ENCODE measurements at places on chromosomes 1 and 21. TPM values are rescaled to one million over a fixed set of nuclear protein-coding genes. Genes with fewer than 3 reads are reported as not detected.

GRCh38 chr21:27582246-27582947 is 615.5 kb upstream of the ADAMTS5 start:
- no peaks in the 10 kb centered on the region for H3K4me1 ChIP-seq
- H3K27ac ChIP-seq = no peak overlapping the region
- no peak overlapping the region for H3K4me3 ChIP-seq
- H3K36me3 ChIP-seq = no peaks in the 10 kb centered on the region
- H3K27me3 ChIP-seq = no peaks in the 10 kb centered on the region

DNA sequence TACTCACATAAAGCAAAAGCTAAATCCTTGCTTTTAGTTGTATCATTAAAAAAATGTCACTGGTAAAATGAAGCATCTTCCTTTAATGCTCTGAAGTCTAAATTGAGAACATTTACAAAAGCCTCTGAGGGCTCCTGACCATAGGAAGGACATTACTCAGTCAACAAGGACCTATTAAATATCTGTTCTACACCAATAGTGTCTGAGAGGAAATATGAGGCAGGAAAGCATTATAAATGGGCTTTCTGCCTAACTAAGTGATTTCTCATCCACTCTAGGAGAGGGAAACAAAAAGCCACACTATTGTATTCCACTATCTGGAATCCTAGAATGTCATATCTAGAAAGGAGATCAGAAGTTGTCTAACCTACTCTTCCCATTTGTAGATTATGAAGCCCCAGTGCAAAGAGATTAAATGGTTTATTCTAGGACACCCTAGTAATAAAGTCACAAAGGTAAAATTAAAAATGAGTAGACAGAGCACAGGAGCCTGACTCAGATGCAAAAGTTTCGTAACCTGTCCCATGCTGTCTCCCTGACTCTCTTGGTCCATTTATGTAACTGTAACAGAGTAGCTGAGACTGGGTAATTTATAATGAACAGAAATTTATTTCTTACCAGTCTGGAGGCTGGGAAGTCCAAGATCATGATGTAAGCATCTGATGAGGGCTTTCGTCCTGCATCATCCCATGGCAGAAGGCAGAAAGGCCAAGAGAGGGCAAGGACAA is 17.6 kb downstream of the RGS1 start:
- no peak overlapping the region for H3K4me3 ChIP-seq
- no peaks in the 10 kb centered on the region for H3K27me3 ChIP-seq
- peak overlapping the region; percentile 67 for H3K27ac ChIP-seq

DNA sequence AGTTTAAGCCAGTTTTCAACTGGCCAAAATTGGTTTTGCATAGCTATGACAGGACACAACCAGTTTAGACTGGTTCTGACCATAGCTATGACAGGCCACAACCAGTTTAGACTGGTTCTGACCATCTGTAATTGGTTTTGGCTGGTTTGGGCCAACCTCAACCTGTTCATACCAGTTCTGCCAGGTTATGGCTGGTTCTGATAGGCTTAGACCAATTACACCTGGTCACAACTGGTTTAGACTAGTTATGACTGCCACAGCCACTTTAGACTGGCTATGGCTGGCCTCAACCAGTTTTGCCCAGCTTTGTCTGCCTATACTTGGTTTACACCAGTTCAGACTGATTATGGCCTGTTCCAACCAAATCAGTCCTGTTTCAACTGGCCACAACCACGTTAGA is 353.2 kb upstream of the CAMK1G start:
- no peak overlapping the region for H3K27ac ChIP-seq
- no peak overlapping the region for H3K4me3 ChIP-seq
- peak; percentile 31 for DNase-seq
- H3K27me3 ChIP-seq = no peaks in the 10 kb centered on the region

DNA sequence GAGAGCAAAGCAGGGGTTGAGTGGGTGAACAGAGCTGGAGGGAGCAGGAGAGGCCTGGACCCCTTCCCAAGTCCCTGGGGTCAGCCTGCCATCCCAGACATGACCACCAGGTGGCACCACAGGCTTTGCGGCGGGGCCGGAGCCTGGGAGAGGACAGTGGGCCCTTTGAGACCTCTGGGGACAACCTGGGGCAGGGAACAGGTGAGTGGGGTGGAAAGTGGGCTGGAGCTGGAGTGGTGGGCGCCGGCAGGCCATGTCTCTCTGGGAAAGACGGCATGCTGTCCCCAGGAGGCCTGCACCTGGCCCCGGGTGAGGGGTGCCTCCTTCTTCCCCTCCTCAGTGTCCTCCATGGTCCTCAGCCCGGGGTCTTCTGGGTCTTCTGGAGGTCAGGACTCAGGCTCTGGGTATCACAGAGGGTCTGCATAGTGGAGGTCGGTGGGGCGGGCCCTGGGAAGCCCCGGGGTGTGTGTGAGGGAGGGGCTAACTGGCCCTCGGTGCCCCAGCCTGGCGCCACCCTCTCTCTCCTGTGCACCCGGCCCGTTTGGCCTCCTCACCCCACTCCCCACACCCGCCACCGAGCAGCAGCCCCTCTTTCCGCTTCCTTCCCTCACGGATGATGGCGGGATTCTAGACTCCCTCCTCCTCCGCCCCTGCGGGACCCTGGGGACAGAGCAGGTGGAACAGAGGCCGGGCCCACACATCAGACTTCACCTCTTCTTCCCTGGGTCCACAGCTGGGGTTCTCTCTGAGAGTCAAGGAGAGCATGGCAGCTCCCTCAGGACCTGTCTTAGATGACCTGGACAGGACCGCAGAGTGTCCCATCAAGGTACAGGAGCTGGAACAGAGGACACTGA is 28.5 kb upstream of the PKP1 start:
- H3K4me1 ChIP-seq = peaks cover 4% of the 10 kb centered on the region
- no peak overlapping the region for H3K27ac ChIP-seq
- H3K4me3 ChIP-seq = no peak overlapping the region
- peak; percentile 86 for DNase-seq

DNA sequence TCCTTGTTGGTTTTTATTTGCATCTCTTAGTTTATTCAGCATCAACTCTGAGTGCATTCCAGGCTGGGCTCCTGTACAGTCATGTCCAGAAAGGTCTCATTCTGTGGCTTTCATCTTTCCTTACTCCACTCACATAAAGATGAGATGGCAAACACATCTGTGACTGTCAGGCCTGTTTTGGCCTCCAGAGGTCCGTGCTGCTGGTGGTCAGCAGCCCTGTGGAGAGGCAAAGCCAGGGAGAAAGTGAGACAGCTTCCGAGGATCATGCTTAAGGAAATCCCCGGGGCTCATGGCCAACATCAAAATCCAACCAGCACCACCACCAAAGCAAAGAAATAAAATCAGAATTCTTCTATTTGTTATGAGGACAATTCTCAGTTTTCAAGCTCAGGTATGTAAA is 96.1 kb upstream of the HIVEP3 start:
- H3K4me3 ChIP-seq = no peak overlapping the region
- H3K4me1 ChIP-seq = no peaks in the 10 kb centered on the region
- no peak overlapping the region for H3K27ac ChIP-seq
- H3K36me3 ChIP-seq = no peaks in the 10 kb centered on the region
- no peak for DNase-seq
- H3K27me3 ChIP-seq = no peaks in the 10 kb centered on the region

GRCh38 chr1:117895482-117896114 is 33.8 kb downstream of the GDAP2 start:
- no peaks in the 10 kb centered on the region for H3K4me1 ChIP-seq
- no peak for DNase-seq
- H3K36me3 ChIP-seq = peaks cover 41% of the 10 kb centered on the region
- H3K4me3 ChIP-seq = no peak overlapping the region
- H3K27me3 ChIP-seq = no peaks in the 10 kb centered on the region

GRCh38 chr1:20349561-20349960 is 58.9 kb downstream of the VWA5B1 start:
- no peaks in the 10 kb centered on the region for H3K27me3 ChIP-seq
- no peaks in the 10 kb centered on the region for H3K4me1 ChIP-seq
- H3K36me3 ChIP-seq = no peaks in the 10 kb centered on the region
- no peak overlapping the region for H3K4me3 ChIP-seq
- DNase-seq = no peak

- H3K27me3 ChIP-seq = no peaks in the 10 kb centered on the region
- no peak overlapping the region for H3K27ac ChIP-seq
- H3K36me3 ChIP-seq = no peaks in the 10 kb centered on the region
- DNase-seq = no peak
Observed at GRCh38 chr21:41494242-41494641, 13.7 kb downstream of the TMPRSS2 start.

DNA sequence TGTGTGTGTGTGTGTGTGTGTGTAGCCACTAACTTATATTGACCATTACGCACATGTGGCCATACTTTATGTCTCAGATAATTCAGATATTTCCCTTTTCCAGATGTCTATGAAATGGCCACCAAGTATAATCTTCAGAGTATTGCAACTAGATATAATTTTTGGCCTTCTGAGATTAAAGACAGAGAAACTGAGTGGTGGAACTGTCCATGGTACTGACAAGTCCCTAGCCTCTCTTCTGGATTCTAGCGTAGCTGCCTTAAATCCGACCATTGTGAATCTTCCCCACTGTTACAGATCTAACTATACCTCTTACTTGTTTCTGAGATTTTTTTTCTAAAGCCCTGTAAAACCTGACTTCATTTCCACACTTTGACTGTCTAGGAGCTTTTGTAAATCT is 100.0 kb upstream of the SERTAD4 start:
- H3K36me3 ChIP-seq = no peaks in the 10 kb centered on the region
- no peaks in the 10 kb centered on the region for H3K4me1 ChIP-seq
- no peak for DNase-seq
- no peak overlapping the region for H3K4me3 ChIP-seq
- H3K27me3 ChIP-seq = peaks cover 14% of the 10 kb centered on the region

- H3K4me1 ChIP-seq = peaks cover 24% of the 10 kb centered on the region
- no peak for DNase-seq
- H3K36me3 ChIP-seq = peaks cover 4% of the 10 kb centered on the region
- H3K27me3 ChIP-seq = no peaks in the 10 kb centered on the region
Observed at GRCh38 chr1:162019006-162019405, 4.7 kb downstream of the OLFML2B start.

GRCh38 chr1:147771226-147772125 is 11.1 kb upstream of the GJA5 start:
- no peaks in the 10 kb centered on the region for H3K36me3 ChIP-seq
- no peak for DNase-seq
- peak overlapping the region; percentile 38 for H3K27ac ChIP-seq
- peak overlapping the region; percentile 21 for H3K4me3 ChIP-seq

- peak overlapping the region; percentile 77 for H3K4me3 ChIP-seq
- H3K27me3 ChIP-seq = no peaks in the 10 kb centered on the region
- peaks cover 16% of the 10 kb centered on the region for H3K4me1 ChIP-seq
- no peaks in the 10 kb centered on the region for H3K36me3 ChIP-seq
- DNase-seq = no peak
- H3K27ac ChIP-seq = peak overlapping the region; percentile 75
Observed at GRCh38 chr1:117060441-117061317, 553 bp downstream of the TTF2 start.

DNA sequence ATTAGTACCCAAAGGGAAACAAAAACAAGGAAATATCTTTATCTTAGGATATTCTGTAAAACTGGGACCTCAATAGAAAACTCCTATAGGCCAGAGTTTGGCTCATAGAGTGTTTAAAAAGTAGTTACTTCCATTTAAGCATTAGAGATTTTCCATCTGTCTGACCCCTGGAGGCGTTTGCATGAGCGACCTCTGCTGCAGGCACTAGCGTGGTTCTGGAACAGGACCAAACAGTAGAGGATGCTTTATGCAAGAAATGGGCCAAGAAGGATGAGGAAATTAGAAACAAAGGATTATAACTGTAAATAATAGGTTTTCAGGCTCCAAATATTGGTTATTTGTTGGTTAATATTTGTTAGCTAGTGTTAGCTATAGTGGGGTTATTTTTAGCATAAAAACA is 5.7 kb downstream of the ZBTB40 start:
- peaks cover 57% of the 10 kb centered on the region for H3K4me1 ChIP-seq
- H3K27ac ChIP-seq = peak overlapping the region; percentile 9
- no peak overlapping the region for H3K4me3 ChIP-seq
- DNase-seq = no peak

- H3K27ac ChIP-seq = no peak overlapping the region
- DNase-seq = no peak
- no peaks in the 10 kb centered on the region for H3K27me3 ChIP-seq
- H3K4me3 ChIP-seq = no peak overlapping the region
- H3K36me3 ChIP-seq = no peaks in the 10 kb centered on the region
- H3K4me1 ChIP-seq = no peaks in the 10 kb centered on the region
Observed at GRCh38 chr1:84402060-84402459, 3.8 kb downstream of the DNASE2B start.

GRCh38 chr1:7811476-7811875 is 27.4 kb downstream of the PER3 start:
- H3K4me1 ChIP-seq = no peaks in the 10 kb centered on the region
- peaks cover 50% of the 10 kb centered on the region for H3K36me3 ChIP-seq
- no peak overlapping the region for H3K4me3 ChIP-seq
- H3K27me3 ChIP-seq = no peaks in the 10 kb centered on the region

DNA sequence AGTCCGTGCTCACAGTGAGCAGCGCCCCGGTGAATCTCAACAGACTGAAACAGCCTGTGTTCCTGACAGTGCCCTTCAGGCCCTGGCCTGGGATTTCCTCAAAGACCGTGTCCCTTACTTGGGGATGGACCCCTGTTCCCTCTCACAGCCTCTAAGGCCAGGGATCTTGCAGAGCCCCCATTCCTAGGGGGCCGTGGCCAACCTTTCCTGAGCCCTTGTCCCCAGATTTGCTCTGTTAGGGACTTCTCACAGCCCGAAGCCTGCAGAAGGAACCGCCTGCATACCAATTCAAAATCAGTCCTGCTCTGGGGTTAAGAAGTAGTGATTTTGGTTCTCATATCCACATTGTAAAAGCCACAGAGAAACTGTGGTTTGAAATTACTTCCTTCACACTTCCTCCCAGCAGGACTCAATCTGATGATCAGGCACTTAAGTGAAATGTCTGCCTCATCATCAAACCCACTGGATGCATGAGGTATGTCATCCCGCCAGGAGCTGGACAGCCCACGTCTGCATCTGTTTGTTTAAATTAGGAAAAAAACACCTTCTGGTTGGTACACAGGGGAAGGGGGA is 14.9 kb downstream of the ABCA4 start:
- no peak for DNase-seq
- no peaks in the 10 kb centered on the region for H3K4me1 ChIP-seq
- no peaks in the 10 kb centered on the region for H3K27me3 ChIP-seq
- H3K4me3 ChIP-seq = no peak overlapping the region
- H3K36me3 ChIP-seq = no peaks in the 10 kb centered on the region
- H3K27ac ChIP-seq = no peak overlapping the region

DNA sequence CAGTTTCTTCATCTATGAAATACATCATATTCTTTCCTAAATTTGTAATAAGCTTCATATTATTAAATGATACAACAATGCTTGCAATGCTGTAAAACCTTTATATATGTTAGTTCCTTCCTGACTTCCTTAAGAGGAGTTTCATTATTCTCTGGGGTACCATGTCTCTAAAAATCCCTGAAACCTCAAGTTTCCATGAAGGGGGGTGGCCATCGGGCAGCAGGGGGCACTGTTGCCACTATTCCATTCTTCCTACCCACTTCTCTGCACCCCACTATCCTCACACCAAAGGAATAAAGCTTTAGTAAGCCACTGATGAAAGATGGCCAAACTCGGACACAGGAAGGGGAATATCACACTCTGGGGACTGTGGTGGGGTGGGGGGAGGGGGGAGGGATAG is 9.0 kb upstream of the DMRTB1 start:
- H3K27ac ChIP-seq = no peak overlapping the region
- no peak for DNase-seq
- H3K36me3 ChIP-seq = no peaks in the 10 kb centered on the region
- peaks cover 3% of the 10 kb centered on the region for H3K27me3 ChIP-seq

OR10J1 gene
- total RNA-seq = not detected

ATP1A4 gene
- total RNA-seq = 2.1 TPM

MAB21L3 gene
- 0.11 TPM for total RNA-seq

GBP6 gene
- total RNA-seq = not detected

AKNAD1 gene
- total RNA-seq = 1.3 TPM

AMY1B gene
- not detected for total RNA-seq

BTBD19 gene
- 2.7 TPM for total RNA-seq

C1orf87 gene
- total RNA-seq = not detected

Measured in esophagus muscularis mucosa (tissue), 4 donors.